ENCODE measurements at places on chromosomes 4 and X.

GRCh38 chrX:14902537-14902936, 29.3 kb downstream of the MOSPD2 start:
- no peak for DNase-seq

- DNase-seq: no peak
These were observed 98.0 kb downstream of the AWAT2 start for GRCh38 chrX:69951753-69952152.

DNA sequence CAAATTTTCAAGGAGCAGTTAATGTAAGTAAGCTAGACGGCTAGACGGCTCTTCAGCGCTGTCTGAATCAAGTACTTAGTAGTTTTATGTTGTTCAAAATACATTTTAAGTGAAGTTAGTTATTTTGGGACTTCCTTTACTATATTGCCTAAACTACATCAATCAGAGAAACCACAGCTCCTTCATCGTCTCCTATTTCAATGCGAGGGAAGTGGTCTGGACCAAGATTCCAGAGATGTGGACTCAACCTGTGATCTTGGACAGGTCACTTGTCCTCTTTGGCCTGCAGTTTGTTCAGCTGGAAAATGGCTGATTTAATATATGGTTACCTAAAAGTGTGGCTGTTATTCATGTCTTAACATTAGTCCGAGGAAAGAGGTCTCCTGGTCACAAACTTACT, 10.6 kb downstream of the ING2 start:
- DNase-seq: no peak

- no peak for DNase-seq
These were observed 644.0 kb downstream of the RPA4 start for GRCh38 chrX:97527725-97528124.

DNA sequence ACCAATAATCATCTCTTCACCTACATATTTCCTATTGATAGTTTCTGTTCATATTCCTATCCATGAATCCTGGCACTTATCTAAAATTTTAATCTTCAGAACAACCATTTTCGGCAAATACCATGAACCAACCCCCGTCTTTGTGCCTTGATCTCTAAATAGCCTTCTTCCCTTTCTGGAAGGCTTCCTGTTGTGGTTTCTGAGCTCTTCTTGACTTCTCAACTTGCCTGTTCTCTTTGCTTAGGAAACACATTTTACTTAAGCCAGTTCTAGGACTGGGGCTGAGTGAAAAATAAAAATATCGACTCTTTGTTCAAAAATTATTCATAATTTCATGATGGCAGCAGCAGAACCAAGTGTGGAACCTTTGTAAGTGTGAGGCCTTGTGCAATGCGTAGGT, 882.4 kb downstream of the C4orf33 start:
- no peak for DNase-seq

DNA sequence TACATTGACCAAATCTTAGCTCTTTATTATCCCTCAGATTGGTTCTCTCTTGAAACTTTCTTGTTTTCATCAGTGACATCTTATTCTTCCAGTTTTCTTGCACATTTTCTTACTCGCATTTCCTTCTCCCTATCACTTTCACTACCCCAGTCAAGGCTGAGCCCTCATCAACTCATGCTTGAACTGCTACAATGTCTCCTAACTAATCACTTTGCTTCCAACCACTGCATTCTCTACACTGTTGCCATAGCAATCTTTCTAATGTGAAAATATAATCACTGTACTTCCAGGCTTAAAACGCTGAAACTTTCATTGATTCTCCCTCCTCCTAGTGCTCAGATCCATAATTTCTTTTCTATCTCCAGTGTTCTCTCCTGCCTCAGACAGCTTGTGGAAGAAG, 22.2 kb upstream of the LPAR4 start:
- no peak for DNase-seq

GRCh38 chr4:89797117-89797516, 39.8 kb downstream of the SNCA start:
- no peak for DNase-seq

Measured in caudate nucleus (tissue), 63 donors.